ENCODE measurements at places on chromosomes 4 and X.

DNA sequence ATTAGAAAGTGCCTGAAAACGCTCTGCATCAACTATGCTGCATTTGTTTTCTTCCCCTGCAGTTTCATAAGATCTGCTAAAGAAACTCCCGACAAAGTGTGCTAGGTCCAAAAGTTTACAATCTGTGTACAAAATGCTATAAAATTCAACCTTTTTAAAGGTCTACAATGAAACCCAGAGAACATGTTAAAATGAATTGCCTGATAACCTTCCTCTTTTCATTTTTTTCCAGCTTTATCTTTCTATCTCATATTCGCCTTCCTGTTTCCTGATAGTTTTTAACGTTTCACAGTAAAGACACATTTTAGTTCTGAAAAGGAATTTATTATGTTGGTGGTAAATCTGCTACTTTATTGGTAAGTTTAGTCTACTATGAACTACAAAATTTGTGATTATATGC, 9.5 kb upstream of the HPGDS start:
- no peak for DNase-seq

DNA sequence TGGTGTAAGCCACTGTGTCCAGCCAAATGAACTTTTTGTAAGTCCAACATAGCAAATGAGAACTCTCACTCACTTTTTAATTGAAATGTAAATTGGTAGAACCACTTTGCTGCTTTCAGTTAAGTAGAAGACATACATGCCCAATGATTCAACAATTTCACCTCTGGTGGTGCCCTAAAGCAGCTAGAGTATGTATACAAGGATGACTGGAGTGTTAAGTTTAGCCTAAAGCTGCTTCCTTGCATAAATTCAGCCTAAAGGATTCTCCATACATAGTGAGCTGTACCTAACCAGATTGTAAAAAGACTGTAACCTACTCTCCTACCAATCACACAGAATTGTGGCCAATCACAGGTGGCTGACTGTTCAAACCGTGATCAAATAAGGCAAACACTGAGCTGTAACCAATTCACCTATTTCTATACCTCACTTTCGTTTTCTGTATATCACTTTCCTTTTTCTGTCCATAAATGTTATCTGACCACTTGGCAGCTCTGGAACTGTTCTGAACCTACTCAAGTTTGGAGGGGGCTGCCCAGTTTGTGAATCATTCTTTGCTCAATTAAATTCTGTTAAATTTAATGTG, 39.9 kb downstream of the PDS5A start:
- DNase-seq, result no peak

DNA sequence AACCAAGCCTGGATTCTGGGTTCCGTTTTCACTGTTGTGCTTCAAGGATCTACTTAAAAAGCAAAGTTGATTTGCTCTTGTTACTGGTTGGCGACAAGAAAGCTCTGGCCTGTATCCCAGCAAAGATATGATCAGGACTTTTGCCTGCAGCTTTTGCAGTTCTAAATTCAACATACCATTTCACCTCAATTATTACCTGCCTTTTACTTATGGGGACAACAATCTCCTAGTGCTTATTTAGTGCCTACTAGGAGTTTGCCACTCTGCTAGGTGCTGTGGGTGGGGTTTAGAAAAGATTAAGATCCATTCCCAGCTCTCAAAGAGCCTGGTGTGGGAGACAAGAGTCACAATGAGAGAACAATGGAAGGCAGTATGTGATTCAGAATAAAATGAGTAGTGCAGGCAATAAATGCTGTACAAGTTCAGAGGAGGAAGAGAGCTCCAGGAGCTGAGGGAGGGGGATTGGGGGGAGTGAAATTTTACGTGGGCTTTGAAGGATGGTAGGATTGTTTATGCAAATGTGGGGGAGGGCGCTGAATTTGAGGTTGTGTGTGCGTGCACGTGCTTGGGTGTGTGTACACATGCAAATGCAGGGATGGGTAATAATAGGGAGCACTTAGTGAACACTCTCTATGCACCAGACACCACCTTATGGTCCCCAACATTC, 5.0 kb upstream of the TMEM164 start:
- DNase-seq, result no peak

DNA sequence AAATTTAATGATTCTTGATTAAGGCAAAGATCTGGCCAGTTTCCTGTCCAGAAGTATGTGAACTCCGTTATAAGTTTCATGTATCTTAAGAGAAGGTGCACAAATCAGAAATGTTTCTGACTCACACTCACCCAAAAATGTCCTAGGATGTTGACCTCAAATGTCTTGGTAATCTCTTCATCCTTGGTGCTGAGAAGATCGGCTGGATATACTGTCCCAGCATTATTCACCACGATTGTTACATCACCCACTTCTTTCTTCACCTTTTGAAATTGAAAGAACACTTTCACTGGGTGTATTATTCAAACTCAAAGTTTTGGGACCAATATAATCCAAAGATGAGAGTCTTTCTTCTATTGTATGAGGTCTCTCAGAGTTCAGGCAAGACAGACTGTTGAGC, 5.7 kb downstream of the HSD17B13 start:
- no peak for DNase-seq

- no peak for DNase-seq
These were observed 33.1 kb upstream of the GPR34 start for GRCh38 chrX:41655631-41656030.

- DNase-seq, result no peak
These were observed 43.0 kb downstream of the LRP2BP start for GRCh38 chr4:185352741-185353140.

DNA sequence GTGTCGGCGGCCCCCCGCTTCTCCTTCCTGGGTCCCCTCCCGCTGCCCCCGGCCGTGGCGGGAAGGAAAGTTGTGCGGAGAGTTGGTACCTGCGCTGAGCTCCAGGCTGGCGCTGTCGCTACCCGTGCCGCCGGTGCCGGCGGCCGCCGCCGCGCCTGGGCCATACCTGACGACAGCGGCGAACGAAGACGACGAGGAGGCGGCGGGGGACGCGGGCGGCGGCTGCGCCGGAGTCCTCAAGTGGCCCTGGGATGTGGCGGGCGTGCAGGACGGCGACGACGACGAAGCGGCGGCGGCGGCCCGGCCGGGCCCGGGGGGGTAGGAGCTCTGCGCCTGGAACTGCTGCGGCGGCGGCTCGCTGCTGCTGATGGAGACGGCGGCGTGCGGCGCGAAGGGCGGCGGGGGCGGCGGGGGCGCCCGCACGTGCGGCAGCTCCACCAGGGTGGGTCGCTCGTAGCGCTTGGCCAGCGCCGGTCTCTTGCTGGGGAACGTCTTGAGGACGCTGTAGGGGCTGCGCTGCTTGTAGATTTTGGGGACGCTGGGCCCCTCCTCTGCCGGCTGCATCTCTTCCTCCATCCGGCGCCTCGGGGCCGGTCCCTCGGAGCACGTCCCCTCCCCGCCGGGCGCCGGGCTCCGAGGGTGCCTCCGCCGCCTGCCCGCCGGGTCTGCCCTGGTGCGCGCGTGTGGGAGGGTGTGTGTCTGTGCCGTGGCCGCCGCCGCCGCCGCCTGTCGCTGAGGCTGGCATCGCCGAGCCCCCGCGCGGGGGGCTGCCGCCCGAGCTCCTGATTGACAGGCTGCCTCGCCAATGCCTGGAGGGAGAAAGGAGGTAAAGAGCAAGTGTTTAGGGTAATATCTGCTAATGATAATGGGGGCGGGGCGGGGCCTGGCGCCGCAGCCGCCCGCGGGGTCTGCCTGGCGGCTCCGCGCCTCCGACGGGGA, 618 bp downstream of the BEND4 start:
- peak; percentile 2 for DNase-seq

DNA sequence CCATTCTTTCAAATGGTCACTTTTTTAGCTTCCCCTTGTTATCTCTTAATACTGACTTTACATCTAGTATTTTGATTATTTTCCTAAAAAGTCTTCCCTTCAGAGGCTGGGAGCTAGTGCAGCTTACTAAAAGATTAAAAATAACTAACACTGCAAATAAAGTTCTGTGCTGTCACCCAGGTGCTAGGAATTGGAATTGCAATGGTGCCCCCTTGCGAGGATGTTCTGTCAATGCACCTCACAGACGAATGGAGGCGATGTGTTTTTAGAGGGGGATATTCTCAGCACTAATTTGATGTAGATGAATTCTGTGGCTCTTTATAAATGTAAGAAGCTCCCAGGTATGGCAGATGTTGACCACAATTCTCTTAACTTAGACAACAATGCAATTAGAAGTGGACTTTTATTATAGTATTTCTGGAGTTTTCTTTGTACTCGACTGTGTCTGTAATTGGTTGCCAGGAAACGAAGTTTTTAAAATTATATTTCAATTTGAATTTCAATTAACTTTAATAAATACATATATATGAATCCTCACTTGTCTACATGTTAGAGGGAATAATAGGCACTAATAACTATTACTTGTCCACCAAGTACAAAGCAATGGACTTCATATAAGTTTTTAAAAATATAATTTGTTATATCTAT, 22.0 kb upstream of the SMIM31 start:
- peak; percentile 28 for DNase-seq

- DNase-seq, result no peak
These were observed 522.9 kb upstream of the SLIT2 start for GRCh38 chr4:19728773-19729172.

GRCh38 chr4:121190389-121190788, 26.3 kb upstream of the TNIP3 start:
- DNase-seq, result no peak

- DNase-seq, result no peak
These were observed 31.3 kb downstream of the IL13RA2 start for GRCh38 chrX:114985967-114986592.

DNA sequence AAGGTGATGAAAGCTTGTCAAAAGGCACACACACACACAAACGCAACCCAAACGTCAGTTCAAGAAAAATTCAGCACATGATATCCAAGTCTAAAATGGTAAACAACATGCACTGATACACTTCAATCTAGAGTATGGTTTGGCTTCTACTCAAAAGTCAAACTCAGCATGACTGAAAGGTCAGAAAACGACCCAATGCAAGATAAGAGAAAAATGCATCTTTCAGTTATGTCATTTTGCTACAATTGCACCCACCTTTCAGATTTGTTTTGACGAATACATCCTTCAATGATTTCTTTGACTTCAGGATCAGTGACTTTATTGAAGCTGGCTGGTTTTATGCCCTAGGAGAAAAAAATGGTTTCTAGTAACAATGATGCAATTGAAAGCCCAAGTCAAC, 56.3 kb downstream of the WNK3 start:
- no peak for DNase-seq

DNA sequence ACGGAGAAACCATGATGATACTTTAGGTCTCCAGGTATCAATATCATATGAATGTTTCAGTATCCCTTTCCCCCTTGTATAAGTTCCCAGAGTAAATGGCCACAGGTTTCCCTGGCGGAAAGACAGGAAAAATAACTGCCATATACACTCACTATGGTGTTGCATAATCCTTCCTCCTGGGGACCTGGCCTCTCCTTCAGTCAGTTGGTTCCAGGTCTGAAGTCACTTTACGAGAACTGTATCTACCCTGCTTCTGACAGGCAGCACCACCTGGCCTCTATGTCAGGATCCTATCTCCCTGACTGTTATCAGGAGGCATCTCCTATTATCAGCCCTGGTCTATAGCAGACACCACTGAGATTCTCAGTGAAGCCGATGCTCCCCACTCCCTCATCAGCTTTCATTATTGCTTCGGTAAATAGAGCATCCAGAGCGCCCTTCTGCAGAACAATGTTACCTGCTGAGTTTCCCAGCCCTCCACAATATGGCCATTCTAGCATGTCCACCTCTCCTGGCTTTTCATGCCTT, 22.6 kb downstream of the HAUS3 start:
- DNase-seq, result no peak

GRCh38 chr4:123876143-123876542, 479.5 kb downstream of the SPRY1 start:
- DNase-seq, result no peak

- DNase-seq, result no peak
These were observed 56.5 kb upstream of the CLNK start for GRCh38 chr4:10740891-10741620.

DNA sequence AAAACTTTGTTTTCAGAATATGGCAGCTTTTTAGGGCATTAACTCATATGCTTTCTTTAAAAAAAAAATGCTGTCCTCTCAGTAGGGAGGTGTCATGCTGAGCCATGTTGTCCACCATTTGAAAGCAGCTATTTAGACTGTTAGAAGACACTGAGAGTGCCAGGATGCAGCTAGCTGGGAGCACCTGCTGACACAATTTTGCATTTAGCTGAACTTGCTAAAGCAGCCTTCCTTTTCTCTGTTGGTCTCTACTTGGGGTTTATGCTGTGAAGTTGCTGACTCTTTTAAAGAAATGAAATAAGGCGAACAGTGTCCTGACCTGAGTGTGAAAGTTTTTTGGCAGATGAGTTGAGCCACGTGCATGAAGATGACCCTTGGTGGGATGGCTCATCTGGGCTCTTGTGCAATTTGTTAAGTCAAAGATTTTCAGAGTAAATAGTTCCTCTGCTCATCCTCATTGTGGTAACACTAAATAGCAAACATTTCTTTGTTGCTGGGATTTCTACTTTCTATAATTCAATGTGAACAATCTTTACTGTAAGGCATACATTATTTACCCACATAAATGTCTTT, 64.5 kb downstream of the CDS1 start:
- DNase-seq, result no peak

DNA sequence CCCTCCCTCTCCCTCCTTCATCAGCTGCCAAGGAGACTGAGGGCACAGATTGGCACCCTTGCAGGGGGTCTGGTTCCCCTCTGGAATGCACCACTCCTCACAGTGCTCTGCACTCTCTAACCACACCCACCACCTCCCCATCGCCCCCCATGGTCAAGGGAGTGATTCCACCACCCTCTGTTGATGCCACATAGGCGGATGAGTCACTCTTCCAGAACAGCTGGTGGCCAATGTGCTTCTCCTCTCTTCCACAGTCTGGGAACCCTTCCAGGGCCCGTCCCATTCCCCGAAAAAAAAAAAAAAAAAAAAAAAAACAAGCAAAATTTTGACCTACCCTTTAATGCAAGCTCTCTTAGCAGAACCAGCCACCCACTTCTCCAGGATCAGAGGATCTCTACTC, 341.3 kb upstream of the KLF3 start:
- no peak for DNase-seq

GRCh38 chr4:6731318-6731675, 15.3 kb downstream of the BLOC1S4 start:
- no peak for DNase-seq

DNA sequence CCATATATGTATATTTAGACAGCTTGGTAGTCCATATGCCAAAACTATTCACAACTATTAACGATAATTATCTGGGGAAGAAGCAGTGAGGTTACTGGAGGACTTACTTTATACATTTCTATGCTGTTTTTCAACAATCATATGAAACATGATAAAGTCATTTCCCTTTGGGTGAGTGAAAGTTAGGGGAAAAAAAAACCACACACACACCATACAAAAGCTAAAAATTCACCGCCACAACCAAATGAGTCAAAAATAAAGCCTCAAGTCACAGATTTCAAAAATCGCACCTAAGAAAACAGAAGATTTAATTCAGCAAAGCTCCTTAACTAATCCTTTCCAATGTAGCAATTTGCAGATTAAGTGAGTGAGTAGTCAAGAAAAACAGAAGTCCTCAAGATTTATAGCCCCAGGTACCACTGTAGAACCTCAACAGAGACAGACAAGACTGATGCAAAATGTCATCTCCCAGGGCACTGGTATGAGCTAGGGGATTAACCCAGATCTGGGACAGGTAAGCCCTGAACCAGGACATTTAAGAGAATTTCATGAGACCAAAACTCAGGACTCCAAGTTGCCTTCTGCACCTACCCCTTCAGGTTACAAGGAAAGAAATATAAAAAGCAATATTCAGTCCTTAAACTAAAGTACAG, 35.1 kb downstream of the SYTL4 start:
- DNase-seq, result no peak

Measured in SW 1271 (cell line).